Fibroblast of pulmonary artery (primary cell): ENCODE measurements at places on chromosomes 13 and 19.
A peak's percentile ranks its signal among the peaks of the same experiment; 100 is the strongest.

DNA sequence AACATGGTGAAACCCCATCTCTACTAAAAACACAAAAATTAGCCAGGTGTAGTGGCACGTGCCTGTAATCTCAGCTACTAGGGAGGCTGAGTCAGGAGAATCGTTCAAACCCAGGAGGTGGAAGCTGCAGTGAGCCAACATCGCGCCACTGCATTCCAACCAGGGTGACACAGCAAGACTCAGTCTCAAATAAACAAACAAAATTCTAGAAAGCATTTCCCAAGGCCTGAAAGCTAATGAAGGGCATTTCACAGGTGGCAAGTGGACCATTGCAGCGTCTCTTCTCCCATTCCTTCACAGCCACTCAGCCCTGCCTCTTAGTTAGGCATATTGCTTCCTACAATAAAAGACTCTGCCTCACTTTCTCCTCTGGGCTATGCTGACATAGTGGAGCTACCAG is 13.5 kb upstream of the RXFP2 start:
- DNase-seq: no peak

- DNase-seq: no peak
Observed at GRCh38 chr13:79917628-79918027, 423.3 kb downstream of the SPRY2 start.

DNA sequence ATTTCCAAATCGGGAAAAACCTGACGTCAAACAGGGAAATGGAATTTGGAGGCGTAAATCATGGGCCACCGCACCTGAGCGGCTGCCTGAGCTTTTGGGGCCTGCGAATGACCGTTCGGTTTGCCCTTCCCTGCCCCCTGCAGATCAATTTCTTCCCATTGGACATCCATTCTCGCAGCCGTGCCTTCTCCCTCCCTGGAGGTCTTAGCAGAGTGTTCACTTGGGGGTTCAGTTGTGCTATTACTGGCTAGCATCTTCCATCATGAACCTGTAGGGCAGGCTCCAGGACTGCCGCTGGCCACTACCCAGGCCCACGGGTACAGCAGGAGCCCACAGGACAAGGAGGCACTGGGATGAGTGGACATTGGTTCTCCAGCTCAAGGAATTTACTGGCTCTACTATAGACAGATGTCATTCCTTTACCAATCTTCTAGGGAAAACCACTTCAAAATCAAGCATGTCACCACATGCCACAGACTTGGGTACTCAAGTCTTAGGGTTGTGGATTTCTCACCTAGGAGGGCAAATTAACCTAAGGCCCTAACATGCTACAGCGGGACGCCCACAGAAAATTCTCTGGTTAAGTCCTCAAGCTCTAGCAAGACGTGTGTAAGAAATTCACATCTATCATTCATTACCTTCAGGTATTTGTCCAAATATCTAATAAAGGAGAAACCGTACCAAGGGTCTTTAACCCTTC is 75.5 kb downstream of the COL4A1 start:
- DNase-seq: no peak

DNA sequence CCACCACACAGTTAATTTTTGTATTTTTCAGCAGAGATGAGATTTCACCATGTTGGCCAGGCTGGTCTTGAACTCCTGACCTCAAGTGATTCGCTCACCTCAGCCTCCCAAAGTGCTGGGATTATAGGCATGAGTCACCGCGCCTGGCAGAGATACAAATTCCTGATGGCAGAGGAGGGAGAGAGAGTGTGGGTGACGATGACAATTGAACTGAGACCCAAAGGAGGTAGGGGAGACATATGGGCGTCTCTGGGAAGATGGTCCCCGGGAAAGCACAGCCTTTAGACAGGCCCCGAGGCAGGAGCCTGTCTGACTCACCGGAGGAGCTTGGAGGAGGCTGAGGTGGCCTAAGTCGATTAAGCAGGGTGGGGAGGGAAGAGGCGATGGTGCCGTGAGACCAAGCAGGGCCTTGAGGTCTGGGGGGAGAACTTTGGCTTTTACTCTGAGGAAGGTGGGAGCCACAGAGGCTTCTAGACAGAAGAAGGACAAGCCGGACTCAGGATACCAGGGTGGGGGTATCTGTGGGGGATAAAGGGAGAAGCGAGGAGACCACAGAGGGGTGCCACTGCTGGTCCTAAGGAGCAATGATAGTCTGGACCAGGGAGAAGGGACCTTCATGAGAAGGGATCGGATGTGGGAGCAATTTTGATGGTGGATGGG is 38.2 kb downstream of the ARRDC2 start:
- peak; percentile 58 for DNase-seq

- DNase-seq: no peak
Observed at GRCh38 chr13:30477346-30478195, 11.8 kb upstream of the HMGB1 start.

- no peak for DNase-seq
Observed at GRCh38 chr19:41740415-41741243, 14.7 kb upstream of the CEACAM6 start.

DNA sequence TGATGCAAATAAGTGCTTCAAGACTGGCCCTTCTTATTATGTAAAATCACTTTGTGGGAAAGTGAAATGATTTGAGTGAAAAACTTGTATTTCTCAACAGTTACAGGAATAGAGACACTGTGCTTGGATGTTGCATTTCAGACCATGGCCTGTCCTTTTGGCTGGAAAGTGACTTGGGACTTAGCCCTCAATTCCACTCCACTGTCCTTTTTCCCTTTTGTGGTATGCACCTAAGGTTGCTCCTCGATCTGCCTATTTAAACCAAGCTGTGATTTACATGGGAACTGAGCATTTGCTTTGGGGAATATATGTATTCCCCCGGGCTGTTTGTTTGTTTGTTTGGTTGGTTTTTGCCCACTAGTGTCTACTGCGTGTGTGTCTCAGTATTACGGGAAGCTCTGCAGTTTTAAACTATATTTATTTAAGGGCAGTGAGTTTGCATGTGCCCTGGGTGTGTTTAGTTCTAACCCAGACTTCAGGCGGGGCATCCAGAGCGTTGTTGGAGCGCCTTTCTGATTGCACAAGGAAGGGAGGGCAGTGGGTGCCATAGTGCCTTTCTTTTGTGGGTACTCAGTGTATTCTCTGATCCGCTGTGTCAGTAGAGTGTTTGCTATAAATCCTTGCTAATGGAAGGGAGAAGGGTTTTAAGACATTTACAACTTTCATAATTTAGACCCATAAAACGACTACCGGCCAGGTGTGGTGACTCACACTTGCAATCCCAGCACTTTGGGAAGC is 18.2 kb upstream of the RNF113B start:
- no peak for DNase-seq

DNA sequence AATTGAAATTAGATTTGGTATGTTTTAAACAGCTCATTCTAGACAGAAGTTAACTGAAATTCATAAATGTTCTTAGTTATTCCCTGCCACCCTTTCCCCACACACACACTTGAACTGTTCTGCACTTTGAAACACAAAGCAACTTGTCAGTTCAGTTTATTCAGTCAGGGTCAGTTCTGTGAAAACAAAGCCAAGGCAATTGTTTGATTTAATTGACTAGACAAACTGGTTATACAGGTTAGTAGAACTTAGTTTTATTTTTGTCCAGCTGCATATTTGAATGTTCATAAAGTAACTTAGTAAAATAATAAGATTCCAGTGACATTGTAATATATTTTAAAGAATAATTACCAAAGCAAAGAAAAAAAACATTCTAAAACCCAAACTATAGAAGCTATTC is 98.3 kb upstream of the KLF5 start:
- no peak for DNase-seq

DNA sequence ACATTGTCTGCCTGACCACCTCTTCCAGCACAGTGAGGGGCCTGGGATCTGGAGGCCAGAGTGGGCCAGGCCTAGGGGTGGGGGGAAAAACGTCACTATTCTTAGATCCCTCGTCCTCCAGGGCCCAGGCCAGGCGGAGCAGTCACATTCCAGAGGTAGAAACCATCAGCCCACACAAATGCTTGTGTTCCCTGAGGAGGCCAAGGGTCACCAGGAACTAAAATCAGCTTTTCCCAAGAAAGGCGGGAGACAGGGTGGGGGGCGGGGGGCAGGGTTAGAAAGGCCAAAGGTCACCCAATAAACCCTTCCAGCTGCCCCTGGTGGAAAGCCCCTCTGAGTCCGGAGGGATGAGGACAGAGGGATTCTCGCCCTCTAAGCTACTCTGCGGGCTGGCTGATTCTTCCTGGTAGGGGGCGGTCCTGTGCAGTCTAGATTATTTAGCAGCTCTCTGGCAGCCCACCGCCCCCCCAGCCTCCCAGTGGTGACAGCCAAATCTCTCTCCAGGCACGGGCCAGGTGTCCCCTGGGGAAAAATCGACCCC is 23.5 kb upstream of the CCL25 start:
- DNase-seq: peak; percentile 21

GRCh38 chr13:49997955-49998354 is 1.1 kb downstream of the TRIM13 start:
- no peak for DNase-seq

DNA sequence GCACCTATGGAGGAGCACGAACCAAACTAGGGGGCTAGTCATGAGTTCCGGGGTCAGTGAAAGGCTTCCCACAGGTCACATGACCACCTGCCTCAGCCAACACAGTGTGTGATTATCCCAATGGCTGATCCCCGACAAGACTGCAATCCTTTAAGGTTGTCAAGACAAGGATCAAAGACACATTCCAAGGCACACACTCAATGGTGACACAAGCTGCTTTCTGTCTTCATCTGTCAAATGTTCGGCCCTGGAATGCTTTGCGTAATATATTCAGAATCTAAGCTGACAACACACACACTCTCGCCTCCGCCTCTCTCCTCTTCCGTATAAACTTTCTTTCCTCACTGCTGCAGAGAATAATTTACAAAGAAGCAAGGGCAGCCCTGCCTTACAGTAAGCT is 11.7 kb downstream of the RANBP3 start:
- DNase-seq: peak; percentile 92

- no peak for DNase-seq
Observed at GRCh38 chr13:40330950-40331349, 335.5 kb downstream of the FOXO1 start.

GRCh38 chr19:2487842-2488241 is 11.9 kb downstream of the GADD45B start:
- no peak for DNase-seq

- DNase-seq: no peak
Observed at GRCh38 chr19:17795495-17795856, 538 bp downstream of the B3GNT3 start.
